ENCODE measurements at places on chromosomes 12 and 14.

DNA sequence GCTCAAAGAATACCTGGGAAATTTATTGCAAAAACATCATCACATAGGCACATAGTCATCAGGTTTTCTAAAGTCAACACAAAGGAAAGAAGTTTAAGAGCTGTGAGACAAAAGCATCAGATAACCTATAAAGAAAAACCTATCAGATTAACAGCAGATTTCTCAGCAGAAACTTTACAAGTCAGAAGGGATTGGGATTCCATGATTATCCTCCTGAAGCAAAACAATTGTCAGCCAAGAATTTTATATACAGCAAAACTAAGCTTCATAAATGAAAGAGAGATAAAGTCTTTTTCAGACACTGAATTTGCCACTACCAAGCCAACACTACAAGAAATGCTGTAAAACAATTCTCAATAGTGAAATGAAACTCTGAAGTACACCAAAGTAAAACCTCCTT lies 28.8 kb upstream of the LGR5 start:
- no peak for DNase-seq

DNA sequence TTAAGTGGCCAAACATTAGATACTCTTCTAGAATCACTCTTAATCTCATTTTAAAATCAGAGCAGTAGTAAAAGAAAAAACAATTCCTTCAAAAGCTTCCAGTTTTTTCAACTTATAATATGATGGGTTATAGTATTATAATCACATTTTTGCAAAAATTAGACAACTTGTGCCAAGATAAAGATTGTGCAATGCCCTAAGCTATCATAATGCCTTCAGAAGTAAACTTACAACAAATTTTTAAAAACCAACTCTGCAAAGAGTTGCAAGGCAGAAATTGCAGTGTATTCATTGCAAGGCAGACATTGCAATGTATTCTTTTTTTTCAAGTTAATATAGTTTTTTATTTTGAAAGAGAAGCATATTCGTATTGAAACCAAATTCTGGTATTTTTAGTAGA lies 47.2 kb upstream of the KITLG start:
- no peak for DNase-seq

DNA sequence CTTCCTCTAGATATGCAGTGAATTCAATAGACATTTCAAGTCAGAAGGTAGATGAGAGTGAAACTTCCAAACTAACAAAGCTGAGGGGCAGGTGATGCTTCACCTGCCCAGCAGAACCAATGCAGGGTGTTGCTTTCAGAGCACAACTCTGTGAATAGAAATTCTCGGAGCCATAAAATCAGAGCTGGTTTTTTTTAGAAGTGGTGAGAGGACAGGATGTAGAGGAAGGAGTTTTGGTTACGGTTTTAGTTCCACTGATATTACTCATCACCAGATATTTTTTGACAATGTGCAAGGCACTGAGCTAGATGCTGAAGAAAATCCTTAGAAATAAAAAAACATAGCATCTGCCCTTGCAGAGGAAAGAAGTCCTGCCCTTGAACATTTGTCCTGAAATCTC lies 62.2 kb downstream of the BMP4 start:
- DNase-seq: no peak

DNA sequence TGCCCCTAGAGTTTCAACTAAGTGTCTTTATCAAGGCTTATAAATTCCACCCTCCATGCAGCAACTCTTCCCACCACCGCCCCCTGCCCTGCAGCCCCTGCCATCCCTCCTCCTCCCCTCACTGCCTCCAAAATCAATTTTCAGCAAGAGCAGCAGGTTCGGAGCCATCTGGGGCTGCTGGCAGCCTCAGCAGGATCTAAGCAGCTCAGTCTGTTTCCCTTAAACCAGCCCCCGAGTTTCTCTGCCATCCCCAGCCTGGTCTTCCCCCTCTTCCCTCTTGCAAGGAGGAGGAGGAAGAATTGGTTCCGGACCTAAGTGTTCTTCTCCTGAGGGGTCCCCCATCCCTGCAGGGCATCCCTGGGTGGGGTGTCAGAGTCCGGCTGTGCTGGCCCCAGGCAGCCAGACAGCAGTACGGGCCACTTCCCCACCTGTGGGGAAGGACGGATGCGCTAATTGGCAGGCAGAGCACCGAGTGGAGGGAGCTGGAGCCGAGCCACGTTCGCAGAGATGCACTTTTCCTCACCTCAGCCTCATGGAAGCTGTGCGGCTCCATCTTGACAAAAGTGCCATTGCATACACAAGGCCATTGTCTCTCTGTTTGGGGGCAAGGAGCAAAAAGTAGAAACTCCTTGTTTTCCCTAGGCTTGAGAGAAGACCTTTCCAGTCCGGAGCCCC lies 189.3 kb downstream of the KCNA5 start:
- DNase-seq: no peak

DNA sequence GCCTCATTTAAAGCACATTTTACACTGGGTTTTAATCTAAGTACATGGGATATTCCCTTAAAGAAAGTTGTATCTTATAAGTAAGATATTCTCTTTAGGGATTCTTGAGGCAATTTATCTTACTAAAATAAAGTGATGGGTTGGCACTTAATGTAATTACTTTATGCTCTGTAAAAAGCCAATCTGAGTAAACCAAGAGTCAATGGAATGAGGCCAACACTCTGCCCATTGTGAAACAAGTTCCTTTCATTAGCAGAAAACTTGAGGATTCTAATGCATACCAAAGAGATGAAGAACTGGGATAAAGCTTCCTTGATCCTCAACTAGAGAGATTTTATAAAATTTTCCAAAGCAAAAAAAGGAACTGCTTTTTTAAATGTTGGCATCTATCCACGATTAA lies 121.2 kb downstream of the METTL25 start:
- no peak for DNase-seq

- no peak for DNase-seq
Measured at GRCh38 chr12:124488520-124488919, 78.9 kb downstream of the NCOR2 start.

DNA sequence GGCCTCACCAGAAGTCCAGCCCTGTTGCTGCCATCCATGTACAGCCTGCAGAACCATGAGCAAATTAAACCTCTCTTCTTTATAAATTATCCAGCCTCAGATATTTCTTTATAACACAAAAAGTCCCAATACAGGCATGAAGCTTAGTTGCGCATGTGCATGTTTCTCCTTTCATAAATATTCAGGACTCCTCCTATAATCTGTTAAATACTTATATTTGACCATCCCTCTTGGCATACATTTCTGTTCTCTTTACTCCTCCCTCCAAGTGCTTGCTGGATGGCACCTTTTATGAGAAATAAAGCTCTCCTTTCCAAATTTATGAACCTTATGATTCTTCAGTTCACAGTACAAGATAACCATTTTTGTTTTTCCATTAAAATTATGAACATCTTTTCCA lies 20.5 kb downstream of the DAAM1 start:
- DNase-seq: no peak

DNA sequence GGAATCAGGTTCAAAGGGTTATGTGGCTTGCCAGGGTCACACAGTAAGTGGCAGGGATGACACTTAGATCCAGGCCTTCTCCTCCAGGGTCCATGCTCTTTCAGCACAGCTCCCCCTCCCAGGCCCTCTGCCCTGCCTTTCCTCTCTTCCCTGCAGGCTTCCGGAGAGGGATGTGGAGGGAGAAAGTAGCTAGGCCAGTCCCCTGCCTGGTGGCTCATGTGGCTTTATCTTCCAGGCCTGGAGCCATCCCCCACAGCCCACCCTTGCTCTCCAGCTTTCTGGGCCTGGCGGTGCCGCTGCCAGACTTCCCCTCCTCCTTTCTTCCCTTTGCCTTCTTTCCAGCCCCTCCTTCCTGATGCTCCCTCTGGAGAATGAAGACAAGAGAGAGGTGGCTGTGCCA lies 1.7 kb downstream of the PSMB11 start:
- no peak for DNase-seq

- DNase-seq: no peak
Measured at GRCh38 chr12:12613344-12613743, 1.7 kb downstream of the CREBL2 start.

DNA sequence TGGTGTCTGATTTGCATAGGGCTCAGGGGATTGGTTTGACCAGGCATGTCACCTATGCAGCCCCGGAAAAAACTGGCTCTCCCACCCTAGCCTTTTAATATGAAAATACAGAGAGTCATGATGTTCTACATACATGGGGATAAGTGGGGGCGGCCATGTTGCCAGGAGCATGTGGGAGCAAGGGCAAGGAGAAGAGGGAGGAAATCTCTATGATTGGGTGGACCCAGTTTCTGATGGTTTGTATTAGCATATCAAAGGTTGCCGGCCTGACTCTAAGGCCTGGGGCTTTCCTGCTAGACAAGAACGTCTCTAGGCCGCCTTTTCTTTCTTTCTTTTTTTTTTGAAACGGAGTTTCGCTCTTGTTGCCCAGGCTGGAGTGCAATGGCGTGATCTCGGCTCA lies 123.4 kb upstream of the CPSF6 start:
- no peak for DNase-seq

DNA sequence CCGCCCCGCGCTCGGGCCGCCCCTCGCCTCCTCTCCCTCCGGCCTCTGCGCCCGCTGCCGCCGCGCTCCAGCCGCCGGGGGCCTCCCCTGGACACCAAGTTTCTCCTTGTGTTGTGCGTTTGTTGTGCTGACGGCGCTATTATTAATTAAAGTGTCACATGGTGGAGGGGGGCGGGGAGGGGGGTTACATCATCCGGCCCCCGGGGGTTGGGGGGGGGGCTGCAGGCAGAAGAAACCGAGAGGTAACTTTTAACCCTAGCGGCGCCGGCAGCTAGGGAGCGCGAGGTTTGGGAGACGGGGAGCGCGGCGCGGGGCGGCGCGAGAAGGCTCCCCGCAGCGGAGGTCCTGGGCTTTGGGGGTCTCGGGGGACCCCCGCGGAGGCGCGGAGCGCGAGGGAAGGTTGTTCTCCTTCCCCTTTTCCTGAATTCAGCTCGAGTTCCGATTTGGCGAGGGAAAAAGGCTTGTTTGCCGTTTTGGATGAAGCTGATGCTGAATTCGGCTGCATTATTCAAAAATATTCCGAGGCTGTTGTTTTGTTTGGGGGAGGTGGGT lies at the start of gene HRK:
HRK (minus strand) TSS at position 117 of the 552 bp plus-strand sequence. CDS start 134 bp downstream, outside the sequence.
- DNase-seq: no peak

- no peak for DNase-seq
Measured at GRCh38 chr12:120262852-120263747, 2.4 kb downstream of the PXN start.
